ENCODE measurements at places on chromosomes 4 and X.
A peak's percentile ranks its signal among the peaks of the same experiment; 100 is the strongest.

- no peak for DNase-seq
Observed at GRCh38 chr4:7328162-7328912, 106.4 kb downstream of the PSAPL1 start.

DNA sequence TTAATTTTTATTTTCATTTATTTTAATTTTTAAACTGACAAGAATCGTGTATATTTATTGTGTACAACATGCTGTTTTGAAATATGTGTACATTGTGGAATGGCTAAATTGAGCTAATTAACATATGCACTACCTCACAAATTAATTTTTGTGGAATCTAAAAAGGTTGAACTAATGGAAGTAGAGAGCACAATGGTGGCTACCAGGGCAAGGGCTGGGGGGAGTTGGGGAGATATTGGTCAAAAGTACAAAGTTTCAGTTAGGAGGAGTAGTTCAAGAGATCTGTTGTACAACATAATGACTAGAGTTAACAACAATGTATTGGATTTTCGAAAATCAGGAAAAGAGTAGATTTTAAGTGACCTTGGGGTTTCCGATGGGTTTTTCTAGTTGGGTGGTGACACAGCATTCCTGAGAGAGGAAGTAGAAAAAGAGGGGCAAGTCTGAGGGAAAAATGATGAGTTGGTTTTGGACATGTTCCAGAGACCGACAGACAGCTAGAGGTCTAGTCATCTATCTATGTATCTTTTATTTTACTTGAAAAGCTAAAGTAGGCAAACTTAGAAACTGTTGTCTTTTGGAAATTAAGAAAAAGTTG lies 23.2 kb downstream of the APOO start:
- DNase-seq = no peak

DNA sequence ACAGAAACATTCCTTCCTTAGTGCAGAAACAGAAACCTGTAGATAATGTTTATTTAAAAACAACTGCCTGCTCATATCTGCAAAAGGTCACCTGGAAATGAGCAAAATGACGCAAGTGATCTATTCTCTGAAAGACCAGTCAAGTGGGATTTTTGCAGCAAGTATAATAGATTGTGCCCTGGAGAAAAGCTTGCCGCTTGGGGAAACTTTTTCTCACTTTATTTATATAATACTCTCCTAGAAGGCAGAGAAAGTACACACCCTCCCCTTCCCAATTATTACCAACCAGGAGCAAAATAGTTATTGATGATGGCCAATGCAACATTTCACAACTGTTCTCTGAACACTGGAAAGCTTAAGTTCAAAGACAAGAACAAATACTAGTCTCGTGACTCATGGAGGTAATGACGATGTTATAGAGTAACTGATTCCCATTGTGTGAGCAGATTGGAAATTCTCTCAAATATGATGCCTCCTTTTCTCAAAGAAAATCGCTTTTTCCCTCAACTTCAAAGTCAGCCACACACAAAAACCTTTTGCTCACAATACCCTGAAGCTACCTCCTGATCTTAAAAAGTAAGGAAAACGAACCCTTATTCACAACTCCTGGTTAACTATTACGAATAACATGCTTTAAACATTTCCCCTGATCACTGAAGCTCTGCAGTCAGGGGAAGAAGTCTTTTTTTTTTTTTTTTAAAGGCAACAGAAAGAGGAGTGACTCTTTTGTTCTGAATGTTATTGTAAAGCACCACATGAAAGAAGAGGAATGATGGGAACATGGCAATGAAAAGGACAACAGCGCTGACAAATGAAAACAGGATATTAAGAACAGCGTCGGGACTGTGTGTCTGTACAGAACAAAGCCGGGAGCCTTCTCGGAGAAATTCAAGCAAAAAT lies 41.0 kb downstream of the MID1 start:
- no peak for DNase-seq

- peak; percentile 2 for DNase-seq
Observed at GRCh38 chr4:44629280-44629866, 22.1 kb downstream of the YIPF7 start.

DNA sequence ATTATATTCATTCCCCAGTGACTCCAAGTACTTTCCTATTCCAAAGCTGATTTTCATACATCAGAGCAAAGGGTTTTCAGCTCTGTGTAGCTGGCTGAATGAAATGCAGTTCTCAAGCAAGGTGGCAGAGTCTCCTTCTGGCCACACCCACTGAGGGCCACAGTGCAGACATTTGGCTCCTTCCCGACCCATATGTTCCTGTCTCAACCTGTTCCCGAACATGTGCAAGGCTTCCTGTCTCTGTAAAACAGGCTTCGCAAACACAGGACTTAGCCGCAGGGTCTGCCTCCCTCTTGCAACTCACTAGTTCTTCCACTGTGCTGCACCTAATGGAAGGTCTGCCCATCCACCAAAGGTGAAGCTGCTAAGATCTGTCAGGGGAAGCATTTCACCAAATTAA lies 249.2 kb downstream of the MID1IP1 start:
- DNase-seq = no peak

DNA sequence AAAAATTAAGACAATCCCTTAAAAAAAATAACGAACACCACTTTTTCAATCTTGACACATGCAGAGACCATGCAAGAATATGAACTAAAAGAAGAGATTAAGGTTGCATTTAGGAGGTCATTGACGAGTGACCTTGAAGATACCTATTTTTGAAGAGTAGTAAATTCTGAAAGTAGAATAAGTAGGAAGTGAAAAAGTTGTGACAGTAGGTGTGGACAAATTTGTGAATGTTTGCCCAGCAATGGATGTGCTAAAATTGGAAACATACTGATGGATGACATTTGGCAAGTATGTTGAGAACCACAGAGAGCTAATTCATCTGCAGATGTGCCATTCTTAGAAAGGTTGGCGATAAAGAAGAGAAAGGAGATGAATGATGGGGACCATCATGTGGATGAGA lies 213.7 kb upstream of the VCX3A start:
- DNase-seq = no peak

DNA sequence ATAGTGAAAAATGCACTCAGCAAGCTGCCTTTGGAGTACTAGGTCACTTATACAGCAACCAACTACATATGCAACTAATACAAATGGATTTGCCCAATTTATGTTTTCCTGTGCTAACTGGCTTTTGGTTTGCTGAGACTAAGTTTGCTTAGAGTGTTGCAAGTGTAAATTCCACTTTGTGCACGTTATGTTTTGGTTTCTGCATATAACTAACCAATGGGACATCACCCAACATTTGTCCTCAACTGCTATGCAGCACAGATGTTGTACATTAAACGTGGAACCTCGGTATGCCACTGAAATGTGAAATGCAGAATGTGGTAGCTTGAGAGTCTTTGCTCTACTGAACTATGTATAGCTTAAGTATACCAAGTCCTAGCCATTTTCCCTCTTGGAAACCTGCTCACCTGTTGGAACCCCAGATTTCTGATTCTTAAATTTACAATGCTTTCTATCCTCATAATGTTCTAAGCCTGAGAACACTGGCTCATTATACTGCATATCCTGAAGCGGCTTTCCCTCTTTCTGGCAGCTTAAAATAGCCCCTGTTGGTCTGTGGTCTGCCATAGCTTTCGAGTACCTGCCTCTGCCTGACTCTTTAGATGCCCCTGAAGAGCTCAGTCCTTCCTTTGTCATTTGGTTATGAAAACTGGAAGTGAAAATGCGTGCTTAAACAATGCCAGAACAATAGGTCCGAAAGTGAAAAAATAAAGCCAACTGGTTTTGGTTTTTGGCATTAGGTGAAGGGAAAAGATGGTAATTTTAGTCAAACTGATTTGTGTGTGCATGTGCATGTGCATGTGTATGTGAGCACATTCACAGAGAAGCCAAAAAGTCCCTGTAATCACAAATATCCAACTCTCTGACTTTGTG lies 158.0 kb downstream of the SH2D1A start:
- no peak for DNase-seq

DNA sequence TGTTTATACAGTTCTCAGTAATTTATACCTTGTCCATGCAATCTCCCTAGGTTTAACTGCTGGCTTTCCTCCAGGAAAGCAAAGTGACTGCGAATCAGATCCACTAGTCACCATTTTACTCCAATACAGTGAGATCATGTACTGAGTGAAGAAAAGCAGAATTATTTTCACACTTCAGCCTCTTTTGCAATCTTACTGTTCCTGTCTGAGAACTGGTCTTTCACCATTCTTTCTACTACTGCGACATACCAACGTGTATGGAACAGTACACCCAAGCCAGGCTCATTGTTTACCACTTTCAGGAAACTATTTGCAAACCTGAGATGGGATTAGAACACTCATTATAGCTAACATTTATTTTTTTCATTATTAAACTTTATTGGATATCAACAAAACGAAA lies 8.0 kb upstream of the MSL3 start:
- no peak for DNase-seq

DNA sequence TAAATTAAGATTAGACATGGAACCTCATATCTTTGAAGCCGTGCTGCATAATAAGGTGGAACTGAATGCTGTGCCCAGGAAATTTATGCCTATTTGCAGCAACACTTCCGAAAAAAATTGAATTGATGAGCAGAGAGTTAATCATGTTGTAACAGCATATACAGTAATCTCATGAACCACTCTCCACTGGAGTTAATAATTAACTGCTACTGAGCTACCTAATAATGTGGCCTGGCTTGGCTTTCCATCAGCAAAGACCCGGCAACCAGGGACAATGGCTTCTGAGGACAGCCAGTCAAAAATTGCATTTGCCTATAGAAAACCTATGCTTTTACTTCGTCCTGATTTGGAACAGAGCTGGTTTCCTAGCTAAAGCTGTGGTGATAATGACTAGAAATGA lies 63.8 kb upstream of the GATB start:
- DNase-seq = no peak

DNA sequence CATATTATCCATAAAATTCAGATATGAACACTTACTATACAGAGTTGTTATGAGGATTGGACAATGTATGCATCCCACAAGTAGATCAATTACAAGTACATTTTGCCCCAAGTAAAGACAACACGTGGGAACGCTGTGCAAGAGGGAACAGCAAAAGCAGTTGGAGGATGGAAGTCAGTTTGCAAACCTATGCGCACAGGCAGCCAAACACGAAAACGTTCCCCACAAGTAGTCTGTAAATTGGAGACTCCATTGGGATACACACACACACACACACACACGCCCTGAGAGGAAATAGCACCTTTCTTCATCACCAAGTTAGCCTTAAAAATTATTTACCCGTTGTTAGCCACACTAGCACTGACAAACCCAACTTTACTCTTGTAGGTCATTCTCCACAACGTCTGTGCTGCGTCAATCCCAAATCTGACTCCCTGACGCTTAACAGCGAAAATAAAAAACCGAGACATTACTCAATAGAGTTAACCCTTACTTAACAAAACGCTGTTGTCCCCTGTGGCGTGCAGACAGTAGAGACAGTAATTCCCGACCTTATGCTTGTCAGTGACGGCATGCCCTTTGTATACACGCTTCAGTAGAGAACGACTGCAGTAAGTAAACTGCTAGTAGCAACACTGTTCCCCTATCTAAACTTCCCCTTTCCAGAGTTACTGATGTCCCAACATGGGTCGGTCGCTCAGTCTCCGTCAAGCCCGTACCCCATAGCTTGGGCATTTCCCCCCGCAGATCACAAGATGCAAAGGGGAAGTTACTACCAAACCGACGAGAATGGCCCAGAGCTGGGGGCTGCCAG lies 730 bp downstream of the MANBA start:
- no peak for DNase-seq

DNA sequence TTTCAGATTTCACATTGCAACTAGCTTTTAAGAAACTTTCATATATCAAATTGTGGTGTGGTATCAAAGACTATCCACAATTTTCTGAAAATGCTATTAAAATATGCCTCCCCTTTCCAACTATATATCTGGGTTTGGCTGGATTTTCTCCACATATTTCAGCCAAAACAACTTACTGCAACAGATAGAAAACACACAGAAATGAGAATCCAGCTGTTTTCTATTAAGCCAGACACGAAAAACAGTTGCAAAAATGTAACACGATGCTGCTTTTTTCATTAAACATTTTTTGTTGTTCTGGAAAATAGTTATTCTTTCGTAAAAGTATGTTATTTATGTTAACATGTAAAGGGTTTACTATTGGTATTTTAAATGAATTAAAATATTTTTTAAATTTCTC lies 33.1 kb downstream of the DCTD start:
- no peak for DNase-seq

DNA sequence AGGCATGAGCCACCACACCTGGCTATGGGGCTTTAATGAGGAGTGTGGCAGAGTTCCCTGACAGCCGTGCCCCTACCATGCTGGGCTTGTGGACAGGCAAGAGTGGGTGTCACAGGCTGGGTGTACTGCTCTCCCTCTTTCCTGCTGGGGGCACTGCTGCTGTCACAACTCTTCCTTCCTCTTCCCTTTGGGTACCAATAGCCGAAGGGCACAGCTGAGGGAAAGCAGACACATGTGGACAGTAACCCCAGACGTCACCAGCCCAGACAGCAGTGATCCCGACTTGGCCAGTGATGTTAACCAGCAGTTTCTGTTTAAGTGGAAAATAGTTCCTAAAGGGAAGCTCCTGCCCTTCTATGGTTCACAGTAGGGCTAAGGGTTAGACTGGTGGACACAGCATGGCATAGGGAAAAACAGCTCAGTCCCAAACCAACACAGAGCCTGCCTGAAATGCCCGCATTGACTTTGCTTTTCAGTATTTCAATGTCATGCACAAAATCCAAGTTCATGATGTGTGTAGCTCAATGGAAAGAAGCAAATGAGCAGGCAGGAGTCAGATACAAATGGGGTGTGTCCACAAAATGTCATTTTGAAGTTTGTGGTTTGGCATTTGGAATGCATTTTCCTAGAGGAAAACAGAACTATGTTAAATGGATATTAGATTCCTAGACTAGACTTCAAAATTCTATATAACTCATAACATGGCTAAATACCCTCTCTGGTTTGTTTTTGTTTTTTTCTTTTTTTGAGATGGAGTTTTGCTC lies 24.9 kb upstream of the DDX3X start:
- no peak for DNase-seq

DNA sequence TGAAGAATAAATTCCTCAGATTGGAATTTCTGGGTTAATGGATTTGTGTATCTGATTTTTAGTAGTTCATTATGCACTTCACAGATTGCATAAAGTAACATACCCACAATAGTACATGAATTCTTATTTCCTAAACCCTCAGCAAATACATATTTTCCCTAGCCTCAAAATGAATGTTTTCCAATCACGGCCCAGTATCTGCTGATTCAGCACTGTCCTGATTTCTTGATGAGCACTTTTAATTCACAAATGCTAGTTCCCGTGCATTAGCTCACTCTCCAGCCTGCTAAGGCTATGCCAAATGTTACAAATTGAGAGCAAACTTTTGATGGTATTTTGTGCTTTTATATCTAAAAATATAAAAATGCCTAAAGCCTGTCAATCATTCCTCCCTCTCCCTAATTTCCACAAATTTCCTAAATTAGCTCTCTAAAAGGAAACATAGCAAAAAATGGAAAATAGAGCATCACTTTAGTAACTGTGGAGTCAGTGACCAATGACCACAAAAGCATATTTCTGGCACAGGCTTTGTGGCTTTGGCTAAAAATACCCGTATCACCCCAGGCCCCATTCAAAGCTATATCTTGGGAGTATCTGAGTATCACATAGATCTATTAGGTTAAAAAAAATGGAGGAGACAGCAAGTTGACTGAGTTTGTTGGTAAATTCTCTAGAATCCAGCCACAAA lies 75.5 kb downstream of the NAF1 start:
- no peak for DNase-seq

All from NCI-H1436 (cell line).